ENCODE measurements at places on chromosomes 4 and X.

GRCh38 chrX:151402719-151403390, 5.8 kb downstream of the VMA21 start:
- no peak for DNase-seq

DNA sequence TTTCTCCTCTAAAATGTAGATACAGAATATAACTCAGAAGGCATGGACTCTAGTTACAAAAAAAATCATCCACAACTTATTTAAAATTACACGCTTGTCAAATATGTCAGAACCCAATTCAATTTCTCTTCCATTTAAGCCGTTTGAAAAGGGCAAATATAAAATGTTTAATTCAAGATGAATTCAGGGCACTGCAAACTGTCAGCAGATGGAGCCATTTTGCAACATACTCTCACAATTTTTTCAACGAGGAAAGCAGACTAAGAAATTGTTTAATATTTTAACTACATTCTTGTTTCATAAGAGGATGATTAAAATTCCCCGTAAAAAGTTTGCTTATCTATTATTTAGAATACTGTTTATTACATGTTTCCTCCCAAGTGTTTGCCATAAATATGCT, 321.3 kb upstream of the CPXCR1 start:
- DNase-seq, result no peak

DNA sequence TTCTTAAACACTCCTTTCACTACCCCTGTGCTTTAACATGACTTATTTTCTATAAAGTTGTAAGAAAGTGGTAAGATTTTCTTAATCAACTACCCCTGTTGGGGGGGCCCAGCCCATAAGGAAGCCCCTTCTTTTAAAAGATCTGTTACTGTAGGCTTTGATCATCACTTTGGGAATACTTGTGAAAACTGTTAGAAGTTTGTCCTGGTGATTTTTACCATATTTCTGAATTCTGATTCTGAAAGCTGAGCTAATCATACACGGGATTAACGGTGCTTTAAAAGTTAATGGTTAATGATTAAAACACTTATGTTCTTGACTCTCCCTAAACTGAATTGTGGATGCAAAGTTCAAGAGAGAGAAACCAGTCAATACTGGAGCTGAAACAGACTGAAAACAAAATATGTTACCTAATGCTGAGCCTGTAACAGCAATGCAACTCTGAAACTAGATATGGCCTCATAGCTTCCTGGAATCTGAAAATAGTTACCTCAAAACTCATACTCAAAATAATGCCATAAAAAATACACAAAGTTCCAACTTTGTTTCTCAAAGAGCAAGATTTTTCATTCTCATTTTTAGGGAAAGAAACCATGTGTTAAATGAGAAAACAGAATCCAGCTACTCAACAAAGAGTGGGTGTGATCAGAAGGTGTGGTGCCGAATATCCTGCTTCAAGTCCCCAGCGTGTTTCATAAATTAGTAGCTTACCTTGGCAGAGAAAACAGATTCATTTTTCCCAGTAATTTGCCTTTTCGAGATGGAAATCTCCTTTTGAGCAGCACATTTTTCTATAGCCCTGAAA, 31.6 kb downstream of the ADH7 start:
- DNase-seq, result no peak

DNA sequence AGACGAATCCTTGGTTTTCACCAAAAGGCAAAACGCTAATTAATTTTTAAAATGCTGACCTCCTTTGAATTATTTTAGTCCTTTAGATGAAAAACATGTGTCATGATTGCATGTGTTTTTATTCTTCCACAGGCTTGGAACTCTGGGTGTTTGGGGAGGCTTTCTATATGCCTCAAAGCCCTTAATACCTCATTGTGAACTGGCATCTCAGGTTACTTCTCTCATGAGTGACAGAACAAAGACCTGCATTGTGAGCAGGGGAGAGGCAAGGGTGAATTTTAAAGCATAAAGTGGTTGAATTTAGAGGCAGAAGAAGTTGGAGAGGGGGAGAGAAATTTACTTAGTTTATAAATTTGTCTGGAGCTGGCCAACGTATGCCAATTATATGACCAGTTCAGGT, 119.5 kb downstream of the ARSF start:
- no peak for DNase-seq

DNA sequence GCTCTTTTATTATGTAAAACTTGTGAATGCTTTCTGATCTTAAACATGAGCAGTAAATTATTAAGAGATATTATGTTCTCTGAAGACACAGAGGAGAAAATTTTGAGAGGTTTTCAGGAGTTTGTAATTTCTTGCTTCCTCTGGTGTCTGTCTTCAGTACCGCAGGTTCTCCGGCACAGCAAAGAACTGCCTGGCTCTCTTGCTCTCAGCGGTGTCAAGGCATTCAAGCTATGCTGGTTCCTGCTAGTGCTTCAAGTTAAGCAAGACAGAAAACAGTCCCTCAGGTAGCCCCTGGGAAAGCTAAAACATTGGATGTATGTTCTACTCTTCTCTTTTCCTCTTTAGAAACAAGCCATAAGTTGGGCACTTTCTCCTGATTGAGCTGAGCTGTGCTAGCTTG, 120.2 kb upstream of the CENPE start:
- no peak for DNase-seq

DNA sequence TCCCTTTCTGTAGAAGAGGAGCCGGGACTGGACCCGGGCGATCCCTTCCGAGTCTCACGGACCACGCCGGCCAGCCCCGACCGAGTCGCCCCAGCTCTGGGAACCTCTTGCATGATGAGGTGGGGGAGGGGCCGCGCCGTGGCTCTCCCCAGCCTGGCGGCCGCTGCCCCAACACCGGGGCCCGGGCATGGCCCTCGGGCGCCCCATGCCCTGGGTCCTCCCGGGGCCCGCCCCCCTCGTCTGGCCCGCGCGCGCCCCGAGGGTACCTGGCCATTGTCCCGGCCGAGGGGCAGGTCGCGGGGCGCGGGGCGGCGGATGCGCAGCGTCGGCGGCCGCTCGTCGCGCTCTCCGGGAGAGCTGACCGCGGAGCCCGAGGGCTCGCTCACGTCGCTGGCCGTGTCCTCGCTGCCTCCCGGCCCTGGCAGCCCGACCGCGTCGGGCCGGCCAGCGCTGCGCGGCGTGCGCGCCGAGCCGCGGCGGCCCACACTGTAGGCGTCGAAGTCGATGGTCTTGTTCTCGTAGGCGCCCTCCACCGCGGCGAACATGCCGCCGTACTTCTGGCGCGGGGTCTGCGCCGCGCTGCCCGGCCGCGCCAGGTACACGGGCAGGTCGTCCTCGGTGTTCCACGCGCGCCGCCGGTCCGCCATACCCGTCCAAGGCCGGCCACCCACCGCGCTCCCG, 423 bp downstream of the CRMP1 start:
- no peak for DNase-seq

- no peak for DNase-seq
Observed at GRCh38 chrX:133973704-133974103, 11.7 kb downstream of the GPC3 start.

- DNase-seq, result no peak
Observed at GRCh38 chr4:3339577-3339976, 46.8 kb downstream of the RGS12 start.

GRCh38 chrX:131298036-131298435, 8.9 kb upstream of the IGSF1 start:
- DNase-seq, result no peak

GRCh38 chr4:82247629-82248028, 126.2 kb downstream of the HNRNPD start:
- no peak for DNase-seq

GRCh38 chrX:95996294-95996693, 688.3 kb upstream of the DIAPH2 start:
- no peak for DNase-seq

- DNase-seq, result no peak
Observed at GRCh38 chr4:137360761-137361160, 171.5 kb downstream of the PCDH18 start.

- no peak for DNase-seq
Observed at GRCh38 chr4:40713798-40714197, 36.0 kb upstream of the NSUN7 start.

- DNase-seq, result no peak
Observed at GRCh38 chr4:54842656-54843055, 184.9 kb downstream of the KIT start.

- no peak for DNase-seq
Observed at GRCh38 chrX:80537096-80537495, 116.8 kb downstream of the TENT5D start.

DNA sequence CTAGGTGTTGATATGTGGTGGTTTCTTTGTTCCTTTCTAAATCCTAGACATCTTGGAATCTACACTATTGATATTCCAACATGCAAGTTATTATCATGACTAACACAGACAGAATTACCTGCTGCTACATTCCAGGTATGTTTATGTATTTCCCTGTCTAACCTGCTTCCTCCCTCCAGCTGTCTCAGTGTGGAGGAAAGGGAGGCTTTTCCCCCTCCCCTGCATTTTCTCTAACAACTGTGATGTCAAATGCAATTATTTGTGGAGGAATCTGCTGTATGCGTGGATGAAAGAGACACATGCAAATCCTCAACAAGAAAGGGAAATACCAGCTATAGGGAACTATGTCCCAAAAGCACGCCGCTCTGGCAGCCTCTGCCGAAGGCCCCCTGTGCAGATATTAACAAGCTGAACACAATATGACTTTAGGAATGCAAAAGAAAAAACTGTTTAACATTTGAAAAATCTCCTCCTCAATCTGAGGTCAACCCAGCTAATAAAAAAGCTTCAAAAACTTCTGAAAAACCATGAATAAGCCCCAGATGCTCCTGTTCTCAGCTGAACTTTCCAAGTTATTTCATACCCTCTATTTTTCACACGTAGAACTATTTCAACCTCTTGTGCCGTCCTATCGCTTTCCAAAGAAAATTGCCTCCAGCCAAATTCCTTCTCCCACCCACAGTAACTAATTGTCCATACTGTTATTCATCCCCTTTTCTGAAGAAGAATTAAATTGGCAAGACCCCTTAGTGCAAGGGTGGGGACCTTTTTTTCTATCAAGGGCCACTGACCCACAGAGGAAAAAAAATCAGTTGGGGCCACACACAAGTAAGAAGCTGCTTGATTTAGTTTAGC, 225.1 kb upstream of the GPC4 start:
- DNase-seq, result no peak

DNA sequence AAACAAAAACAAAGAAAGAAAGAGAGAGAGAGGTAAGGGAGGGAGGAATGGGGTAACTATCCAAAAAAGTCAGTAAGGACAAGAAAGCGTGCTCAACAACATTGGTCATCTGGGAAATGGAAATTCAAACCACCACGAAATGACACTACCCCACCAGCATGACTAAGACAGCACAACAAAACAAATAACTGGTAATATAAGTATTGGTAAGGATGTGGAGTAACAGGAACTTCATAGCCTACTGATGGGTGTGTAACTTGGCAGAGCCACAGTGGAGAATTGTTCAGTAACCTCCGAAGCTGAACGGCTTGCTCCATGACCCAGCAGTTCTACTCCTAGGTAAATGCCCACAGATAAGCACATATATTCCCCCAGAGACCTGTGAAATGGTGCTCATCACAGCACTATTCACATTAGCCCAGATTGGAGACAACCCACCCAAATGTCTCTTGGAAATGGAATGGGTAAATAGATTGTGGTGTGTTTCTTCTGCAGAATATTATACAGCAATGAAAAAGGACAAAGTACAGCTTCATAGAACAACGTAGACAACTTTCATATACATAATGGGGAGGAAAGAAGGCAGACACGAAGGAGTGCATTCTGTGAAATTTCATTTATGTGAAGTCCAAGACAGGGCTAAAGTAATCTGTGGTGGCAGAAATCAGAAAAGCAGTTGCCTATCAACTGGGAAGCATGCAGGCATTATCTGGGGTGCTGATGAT, 95.5 kb upstream of the ATP6AP2 start:
- DNase-seq, result no peak

- DNase-seq, result no peak
Observed at GRCh38 chrX:10390187-10390586, 230.2 kb downstream of the MID1 start.

- no peak for DNase-seq
Observed at GRCh38 chr4:128332081-128332480, 44.5 kb upstream of the PGRMC2 start.

- DNase-seq, result no peak
Observed at GRCh38 chrX:10158279-10159144, 1.7 kb downstream of the CLCN4 start.

DNA sequence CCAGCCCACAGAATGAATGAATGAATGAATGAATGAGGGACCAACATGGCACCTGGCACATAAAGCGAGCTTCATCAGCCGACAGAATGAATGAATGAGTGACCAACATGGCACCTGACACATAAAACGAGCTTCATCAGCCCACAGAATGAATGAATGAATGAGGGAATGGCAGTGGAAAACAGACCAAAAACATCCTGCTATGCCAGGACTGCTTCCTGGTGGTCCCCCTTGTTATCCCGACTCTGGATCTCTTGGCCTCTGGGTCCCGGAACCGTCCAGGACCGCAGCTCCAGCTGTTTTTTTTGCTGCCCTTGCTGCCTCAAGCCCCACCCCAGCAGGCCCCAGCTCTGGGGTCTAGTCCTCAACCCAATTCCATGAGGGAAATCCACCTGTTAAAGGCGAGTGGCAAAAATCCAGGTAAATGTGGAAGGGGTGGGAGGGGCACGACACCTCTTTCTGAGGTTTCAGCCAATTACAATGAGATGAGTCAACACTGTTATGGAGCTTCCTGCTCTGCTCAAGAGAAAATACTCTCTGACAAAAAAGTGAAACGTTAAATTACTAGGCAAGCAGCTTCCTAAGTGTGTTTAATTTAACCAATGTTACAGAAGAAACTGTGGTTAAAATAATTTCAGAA, 72.0 kb upstream of the MTNR1A start:
- no peak for DNase-seq

DNA sequence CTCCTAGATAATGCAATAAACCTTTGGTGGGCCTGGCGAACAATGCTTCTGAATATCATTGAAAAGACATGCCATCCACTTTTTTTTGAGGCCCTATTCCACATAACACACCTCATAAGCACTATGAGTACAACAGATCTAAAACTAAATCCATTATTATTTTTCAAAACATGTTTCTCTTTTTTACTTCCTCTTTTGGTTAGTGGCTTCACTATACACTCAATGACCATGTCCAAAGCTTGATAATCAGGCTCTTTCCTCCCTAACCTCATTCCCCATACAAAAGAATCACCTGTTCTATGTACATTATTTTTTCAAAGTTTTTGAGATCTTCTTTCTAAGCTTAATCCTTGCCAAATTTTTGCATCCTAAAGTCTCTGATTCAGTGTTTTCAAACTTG, 20.4 kb upstream of the NPY2R start:
- no peak for DNase-seq

GRCh38 chrX:2501559-2502102, 855 bp upstream of the DHRSX start:
- no peak for DNase-seq

DNA sequence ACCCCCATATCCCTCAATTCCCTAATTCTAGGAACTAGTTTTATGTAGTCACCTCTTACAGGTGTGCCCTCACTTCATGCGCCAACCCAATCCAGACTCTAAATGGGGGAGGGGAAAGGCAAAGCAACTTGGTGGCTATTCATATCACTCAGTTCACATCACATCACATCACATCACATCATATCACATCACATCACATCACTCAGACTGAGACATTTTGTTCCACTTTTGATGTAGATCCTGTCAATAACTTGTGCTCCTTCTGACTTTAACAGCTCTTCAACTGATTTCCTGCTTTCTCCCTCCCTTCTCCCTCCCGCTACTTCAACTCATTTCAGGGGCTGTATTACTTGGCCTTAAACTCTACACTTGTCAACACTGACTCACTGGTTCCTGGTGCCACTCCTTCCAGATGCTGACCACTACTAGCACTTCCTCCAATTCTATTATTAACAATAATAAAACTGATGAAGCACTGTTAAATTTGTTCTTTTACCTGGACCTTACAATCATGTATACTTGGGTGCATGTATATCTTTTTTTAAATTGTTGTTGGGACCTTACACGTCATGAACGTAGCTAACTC, 29.1 kb upstream of the PLS3 start:
- no peak for DNase-seq
